RWPE1 (cell line): ENCODE measurements at places on chromosomes 16 and 17.

GRCh38 chr17:31094600-31095235 lies at the start of gene NF1:
TSS of gene NF1 (plus strand) at chr17:31094977. CDS start at chr17:31095310, 333 bp downstream.
- DNase-seq = peak; percentile 99

GRCh38 chr16:17798716-17799115 lies 328.0 kb upstream of the XYLT1 start:
- no peak for DNase-seq

- DNase-seq = no peak
Measured at GRCh38 chr17:30541802-30542201, 64.6 kb downstream of the GOSR1 start.

DNA sequence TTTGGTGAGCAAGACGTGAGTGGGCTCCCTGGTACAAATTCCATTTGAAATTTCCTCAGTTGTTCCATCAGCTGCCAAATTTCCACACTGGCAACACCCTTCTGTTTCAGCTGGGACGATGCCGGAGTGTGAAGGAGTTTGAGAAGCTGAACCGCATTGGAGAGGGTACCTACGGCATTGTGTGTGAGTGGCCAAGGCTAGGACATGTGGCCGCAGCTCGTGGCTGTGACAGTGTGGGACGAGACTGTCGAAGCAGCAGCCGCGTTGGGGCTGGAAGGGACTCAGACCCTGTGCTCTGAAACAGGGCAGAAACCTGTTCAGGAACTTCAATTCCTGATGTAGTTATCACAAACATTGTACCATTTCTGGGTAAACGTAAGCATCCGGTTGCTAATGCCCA lies 2.7 kb downstream of the CDK10 start:
- DNase-seq = no peak

- no peak for DNase-seq
Measured at GRCh38 chr16:305916-306626, 23.1 kb downstream of the PDIA2 start.

- no peak for DNase-seq
Measured at GRCh38 chr16:68374961-68375660, 64.3 kb downstream of the PRMT7 start.

- DNase-seq = no peak
Measured at GRCh38 chr16:2008631-2009163, 924 bp downstream of the ZNF598 start.

DNA sequence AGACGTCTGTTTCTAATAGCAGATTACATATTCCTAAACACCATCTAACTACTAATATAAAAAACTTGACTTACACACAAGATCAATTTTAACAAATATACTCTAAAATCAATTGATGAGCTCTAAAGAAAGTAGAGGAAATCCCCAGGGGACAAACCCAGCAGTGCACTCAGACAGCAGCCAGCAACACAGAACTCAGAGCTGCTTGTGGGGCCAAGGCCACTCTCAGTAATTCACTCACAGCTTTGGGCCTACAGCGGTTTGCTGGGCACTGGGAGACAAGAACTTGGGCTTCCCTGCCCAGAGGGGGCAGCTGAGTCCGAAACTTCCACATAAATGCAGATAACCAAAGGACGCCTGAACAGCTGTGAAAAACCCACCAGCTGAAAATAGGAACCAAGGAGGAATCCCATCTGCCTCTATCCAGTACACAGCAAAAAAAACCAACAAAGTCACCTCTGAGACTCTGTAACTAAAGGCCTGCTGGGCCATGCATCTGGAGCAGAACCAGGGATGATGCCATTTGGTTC lies 21.4 kb downstream of the NPLOC4 start:
- DNase-seq = no peak

- no peak for DNase-seq
Measured at GRCh38 chr16:87050142-87050541, 267.1 kb downstream of the C16orf95 start.

DNA sequence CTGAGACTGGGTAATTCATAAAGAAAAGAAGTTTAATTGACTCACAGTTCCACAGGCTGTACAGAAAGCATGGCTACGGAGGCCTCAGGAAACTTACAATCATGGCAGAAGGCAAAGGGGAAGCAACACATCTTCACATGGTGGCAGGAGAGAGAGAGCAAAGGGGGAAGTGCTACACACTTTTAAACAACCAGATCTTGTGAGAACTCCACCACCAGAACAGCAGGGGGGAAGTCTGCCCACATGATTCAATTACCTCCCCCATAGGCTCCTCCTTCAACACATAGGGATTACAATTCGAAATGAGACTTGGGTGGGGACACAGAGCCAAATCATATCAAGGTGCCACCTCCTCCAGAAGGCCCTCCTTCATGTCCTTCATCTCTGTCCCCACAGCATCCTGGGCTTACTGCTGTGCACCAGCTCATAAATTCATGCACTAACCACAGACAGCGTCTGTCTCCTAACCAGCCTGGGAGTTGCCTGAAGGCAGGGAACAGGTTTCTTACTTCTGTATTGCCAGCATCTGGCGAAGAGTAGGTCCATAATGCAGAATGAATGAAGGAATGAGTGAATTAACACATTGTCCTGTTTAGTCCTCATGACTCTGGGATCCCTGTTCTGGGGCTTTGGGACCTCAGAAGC lies 74.4 kb downstream of the WSB1 start:
- no peak for DNase-seq

- no peak for DNase-seq
Measured at GRCh38 chr17:21202512-21202911, 11.4 kb downstream of the TMEM11 start.

- DNase-seq = peak; percentile 48
Measured at GRCh38 chr16:21100447-21100846, 50.2 kb downstream of the DNAH3 start.

DNA sequence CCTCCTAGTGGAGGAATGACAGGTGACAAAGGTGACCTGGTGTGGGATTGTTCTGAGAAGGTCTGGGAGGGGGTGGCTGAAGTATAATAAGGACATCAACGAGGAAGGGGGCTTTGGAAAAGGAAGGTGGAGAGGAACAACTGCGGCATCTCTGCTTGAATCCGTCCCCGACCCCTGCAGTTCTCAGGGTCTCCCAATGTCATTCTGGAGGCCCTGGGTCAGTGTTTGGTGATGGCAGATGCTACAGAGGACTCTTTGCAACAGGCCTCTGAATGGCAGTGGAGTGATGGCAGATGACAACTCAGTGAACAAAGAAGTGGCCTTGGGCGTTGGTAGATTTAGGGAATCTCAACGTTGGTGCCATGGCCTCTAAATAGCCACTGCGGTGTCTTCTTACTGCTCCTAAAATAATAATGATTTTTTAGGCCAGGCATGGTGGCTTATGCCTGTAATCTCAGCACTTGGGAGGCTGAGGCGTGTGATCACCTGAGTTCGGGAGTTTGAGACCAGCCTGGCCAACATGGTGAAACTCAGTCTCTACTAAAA lies 1.3 kb downstream of the ENGASE start:
- DNase-seq = no peak

GRCh38 chr16:58024486-58025350 lies 836 bp upstream of the MMP15 start:
- no peak for DNase-seq

- DNase-seq = no peak
Measured at GRCh38 chr17:7956228-7956965, 24.4 kb downstream of the CNTROB start.
